ENCODE measurements at places on chromosomes 12 and 14.
A peak's percentile ranks its signal among the peaks of the same experiment; 100 is the strongest.

DNA sequence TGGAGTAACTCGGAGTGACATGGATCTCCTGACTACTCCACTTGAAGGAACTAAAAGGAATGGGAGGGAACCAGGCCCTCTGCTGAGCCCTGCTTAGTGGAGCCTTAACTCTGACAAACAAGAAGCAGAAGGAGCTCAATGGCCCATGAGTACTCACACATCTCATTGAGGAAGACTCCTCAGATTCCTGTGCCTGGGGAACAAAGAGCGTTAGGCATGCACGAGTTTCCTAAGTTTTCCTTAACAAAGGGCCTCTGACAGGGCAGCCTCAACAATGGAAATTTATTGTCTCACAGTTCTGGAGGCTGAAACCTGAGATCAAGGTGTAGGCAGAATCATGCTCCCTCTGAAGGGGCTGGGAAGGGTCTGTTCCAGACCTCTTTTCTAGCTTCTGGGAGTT, 185.7 kb upstream of the NTF3 start:
- no peak for DNase-seq

DNA sequence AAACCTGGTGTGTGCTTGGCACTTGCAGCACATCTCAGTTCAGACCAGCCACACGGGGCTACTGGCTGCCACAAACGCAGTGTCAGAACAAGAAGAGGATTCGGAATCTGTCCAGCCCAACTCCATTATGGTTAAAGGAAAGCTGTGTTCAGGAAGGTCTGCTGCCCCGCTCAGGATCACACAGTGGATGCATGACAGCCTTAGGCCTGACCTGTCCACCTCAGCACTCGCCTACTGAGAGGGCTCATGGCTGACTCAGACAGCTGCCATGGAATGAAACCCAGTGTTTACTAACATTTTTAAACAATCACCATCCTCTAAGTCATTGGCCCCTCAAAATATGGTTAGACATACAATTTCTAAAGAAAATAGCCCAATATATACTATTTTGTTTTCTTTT, 5.6 kb upstream of the NIN start:
- DNase-seq = no peak

DNA sequence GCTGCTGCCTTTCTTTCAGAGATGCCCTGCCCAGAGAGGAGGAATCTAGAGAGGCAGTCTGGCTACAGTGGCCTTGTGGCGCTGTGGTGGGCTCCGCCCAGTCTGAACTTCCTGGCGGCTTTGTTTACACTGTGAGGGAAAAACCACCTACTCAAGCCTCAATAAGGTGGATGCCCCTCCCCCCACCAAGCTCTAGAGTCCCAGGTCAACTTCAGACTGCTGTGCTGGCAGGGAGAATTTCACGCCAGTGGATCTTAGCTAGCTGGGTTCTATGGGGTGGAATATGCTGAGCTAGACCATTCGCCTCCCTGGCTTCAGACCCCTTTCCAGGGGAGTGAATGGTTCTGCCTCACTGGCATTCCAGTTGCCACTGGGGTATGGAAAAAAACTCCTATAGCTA, 25.6 kb downstream of the SPATA7 start:
- no peak for DNase-seq

- no peak for DNase-seq
Measured at GRCh38 chr12:69671597-69671996, 27.5 kb downstream of the BEST3 start.

DNA sequence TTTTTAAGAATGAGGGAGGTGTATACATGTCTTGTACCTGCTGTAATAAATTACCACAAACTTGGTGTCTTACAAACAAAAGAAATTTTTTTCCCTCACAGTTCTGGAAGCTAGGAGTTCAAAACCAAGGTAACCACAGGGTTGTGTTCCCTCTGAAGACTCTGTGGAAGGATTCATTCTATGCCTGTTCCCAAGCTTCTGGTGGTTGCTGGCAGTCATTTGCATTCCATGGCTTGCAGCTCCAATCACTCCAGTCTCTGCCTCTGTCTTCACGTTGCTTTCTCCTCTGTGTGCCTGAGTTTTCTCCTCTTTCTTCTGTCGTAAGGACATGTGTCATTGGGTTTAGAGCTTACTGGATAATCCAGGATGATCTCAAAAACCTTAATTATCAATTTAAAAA, 15.4 kb upstream of the ZNF641 start:
- no peak for DNase-seq

GRCh38 chr14:96914571-96915128, 117.5 kb downstream of the VRK1 start:
- DNase-seq = no peak

- DNase-seq = no peak
Measured at GRCh38 chr14:88255196-88255595, 67.9 kb downstream of the KCNK10 start.

DNA sequence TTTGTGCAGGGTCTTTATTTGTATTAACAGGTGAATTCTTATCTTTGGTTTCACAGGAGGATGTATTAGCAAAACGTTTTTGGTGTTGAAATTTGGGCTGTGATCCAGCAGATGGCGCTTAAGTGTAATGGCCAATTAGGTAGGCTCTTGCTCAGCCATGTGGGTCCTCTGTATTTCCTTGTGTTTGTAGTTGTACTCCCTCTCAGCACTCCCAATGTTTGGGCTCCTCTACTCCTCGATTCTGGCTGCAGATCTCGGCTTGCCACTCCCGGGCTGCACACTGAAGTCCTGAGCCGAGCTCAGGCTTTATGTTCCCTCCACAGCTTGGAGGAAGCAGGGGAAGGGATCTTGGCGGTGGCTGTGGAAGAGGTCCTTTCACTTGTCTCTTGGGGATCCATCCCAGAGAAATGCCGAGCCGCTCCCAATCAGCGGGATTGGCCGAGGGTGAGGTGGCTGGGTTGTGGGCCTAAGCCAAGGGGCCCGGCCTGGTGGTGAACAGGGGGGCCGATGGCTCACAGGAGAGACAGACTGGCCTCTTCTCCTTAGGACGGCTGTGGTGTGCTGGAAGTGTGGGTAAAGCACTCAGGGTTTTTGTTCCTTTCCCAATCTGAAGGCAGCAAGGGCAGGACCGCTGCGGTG, 133.7 kb downstream of the AEBP2 start:
- no peak for DNase-seq

DNA sequence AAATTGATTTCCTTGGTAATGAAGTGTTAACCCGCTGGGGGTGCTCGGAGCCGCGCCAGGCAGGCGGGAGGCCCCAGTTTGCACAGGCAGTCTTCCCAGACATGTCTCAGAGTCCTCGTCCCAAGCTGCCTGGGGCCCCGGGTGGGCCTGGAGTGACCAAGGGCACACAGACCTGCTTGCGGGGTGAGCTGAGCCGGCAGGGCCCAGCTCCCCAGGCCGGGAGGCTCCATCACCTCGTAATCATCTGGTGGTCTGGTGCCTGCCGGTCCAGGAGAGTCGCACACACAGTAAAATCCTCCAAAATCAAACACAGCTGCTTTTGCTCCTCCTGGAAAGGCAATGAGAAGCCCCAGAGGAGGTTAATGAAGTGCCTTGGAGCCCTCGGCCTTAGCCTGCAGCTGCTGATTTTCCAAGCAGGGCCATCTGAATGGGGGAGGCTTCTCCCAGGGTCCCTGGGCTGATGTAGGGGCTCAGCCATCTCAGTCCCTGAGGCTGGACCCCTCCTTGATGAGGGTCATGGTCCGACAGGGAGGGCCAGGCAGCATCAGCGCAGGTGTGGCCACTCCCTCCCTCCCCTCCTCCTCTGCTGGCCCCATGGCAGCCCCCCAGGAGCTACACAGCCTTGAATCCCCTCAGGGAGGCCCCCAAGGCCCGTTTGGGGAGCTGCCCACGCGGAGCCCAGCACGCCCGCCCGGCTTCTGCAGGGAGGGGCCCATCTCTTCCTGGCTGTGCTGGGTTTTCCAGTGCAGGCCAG, 39.4 kb upstream of the FBRSL1 start:
- DNase-seq = no peak

DNA sequence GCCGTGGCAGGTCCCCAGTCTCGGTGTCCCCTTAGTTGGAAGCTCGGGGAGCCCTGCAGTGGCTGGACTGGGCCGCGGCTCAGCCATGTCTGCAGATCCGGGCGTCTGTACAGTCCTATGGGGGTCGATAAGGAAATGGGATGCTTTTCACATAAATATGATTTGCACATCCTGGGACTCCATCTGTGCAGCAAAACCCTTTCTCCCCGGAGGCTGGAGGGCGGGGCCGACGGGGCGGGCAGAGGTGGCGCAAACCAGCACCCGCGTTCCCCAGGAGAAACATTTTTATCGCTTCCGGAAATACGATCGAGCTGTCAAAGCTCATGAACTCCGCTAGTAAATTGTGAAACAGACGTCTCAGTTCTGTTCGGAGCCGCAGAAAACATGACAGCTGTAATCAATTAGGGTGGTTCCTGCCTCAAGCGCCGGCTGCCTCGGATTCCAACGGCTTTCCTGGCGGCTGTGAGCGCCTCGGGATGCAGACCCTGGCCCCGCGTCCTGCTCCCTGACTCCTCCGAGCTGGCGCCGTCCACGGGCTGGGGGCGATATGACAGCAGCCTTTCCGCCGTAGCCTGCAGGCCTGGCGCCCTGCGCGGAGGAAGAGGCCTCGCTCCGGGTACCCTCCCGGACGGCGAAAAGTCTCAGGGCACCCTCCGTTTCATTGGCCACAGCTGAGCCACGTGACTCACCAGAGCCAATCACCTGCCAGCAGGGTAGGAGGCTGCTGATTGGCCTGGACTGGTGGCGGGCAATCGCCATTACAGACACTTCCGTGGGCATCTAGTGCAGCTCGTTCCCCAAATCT, 23.0 kb downstream of the DIO3 start:
- no peak for DNase-seq

DNA sequence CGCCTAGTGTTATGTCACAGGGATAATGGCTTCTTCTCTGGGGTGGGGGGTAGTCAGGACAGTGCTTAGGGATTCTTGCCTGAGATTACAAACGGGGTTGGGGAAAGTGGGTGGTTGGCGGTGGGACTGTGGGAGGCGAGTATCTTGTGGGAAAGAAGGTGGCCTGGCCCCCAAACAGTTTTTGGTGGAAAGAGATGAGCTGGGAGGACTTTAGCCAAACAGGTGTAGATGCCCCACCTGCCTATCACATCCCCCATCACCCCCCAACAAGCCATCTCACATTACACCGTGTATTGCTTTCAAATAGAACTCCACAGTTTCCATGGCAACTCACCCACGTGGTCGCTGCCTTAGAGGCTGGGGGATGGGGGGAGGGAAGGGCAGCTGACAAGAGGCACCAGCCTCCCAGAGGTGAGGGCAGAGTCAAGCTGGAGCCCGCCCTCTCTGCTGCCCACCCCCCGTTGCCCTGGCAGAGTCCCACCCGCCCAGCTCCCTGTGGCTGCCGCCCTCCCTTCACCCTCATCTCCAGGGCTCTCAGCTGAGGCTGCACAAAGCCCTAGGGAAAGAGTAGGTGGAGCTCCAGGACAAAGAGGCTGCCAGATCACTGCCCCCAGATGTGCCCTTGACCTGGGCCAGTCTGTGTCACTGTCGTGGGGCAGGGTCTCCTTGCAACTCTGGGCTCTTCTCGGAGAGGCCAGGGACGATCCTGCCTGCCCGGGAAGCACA, 98.3 kb downstream of the LRRC74A start:
- DNase-seq = no peak

- no peak for DNase-seq
Measured at GRCh38 chr14:90722590-90722989, 93.6 kb downstream of the TTC7B start.

GRCh38 chr12:76183459-76184186, 99.1 kb upstream of the NAP1L1 start:
- DNase-seq = peak; percentile 65

- DNase-seq = peak; percentile 13
Measured at GRCh38 chr14:67411820-67412421, at the start of gene PLEK2. Gene PLEK2 (minus strand): TSS chr14:67412165. CDS start chr14:67412059, 106 bp downstream.

- DNase-seq = no peak
Measured at GRCh38 chr14:71388862-71389261, 481.6 kb downstream of the PCNX1 start.

GRCh38 chr12:108349278-108349688, 10.2 kb upstream of the CMKLR1 start:
- no peak for DNase-seq

- DNase-seq = no peak
Measured at GRCh38 chr12:19588951-19589350, 149.7 kb downstream of the AEBP2 start.

- no peak for DNase-seq
Measured at GRCh38 chr14:75068294-75069120, 934 bp upstream of the ZC2HC1C start.

DNA sequence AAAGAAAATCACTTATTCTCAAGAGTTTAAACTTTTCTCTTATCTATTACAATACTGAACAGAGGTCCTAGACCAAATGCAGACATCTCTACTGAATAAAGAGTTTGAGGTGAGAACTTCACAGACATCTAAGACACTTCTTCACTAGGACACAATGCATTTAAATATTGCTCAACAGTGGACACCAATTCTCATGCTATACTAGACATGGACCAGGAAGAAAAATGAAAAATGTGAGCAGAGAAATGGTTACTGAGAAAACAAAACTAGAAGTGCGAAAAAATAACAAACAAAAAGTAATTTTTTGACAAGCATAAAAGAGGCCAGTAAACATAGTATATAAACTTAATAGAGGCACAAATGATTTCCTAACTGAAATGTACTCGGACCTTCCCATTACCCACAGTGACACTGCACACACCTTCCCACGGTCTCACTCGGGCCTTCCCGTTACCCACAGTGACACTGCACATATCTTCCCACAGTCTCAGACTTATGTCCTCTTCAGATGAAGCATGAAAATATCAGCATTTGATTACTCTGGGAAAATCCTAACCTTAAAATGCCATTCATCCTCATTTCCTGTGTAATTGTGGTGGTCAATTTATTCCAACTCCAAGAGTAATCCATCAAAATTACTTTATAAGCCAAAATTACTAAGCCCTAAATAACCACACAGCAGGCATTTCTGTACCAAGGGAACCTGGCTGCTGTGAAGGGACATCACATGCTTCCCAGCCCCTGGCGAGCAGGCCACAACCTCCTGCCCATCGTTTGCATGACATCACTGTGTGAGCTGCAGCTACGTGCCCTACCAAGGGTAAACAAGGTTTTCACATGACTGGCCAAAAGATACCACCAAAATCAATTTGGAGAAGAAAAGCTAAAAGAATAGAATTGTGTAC, 6.4 kb downstream of the SLC15A4 start:
- DNase-seq = no peak

- no peak for DNase-seq
Measured at GRCh38 chr12:131982041-131982440, 32.3 kb downstream of the EP400 start.

- no peak for DNase-seq
Measured at GRCh38 chr12:92133171-92133570, 12.5 kb downstream of the BTG1 start.

GRCh38 chr12:75505706-75506312, 5.6 kb downstream of the KRR1 start:
- DNase-seq = no peak

DNA sequence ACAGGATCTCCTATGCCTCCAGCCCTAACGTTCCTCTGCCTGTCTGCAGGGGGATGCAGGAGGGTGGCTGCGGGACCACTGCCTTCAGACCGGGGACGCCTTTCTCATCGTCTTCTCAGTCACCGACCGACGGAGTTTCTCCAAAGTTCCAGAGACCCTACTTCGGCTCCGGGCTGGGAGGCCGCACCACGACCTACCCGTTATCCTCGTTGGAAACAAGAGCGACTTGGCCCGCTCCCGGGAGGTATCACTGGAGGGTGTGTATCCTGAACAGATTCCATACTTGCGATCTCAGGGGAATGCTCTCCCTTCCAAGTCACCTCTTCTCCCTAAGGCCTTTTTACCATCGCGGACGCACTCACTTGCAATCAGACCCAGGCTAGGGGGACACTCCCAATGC, 3.0 kb downstream of the REM2 start:
- no peak for DNase-seq
